Caco-2 (cell line): ENCODE measurements at places on chromosomes 2 and 18. TPM values are rescaled to one million over a fixed set of nuclear protein-coding genes. Genes with fewer than 3 reads are reported as not detected.

- no peak overlapping the region for H3K4me3 ChIP-seq
- peaks cover 25% of the 10 kb centered on the region; the same call in 1 of the 2 replicates for H3K4me1 ChIP-seq
- no peak overlapping the region for H3K27ac ChIP-seq
- no peaks in the 10 kb centered on the region for H3K36me3 ChIP-seq
- no peak for DNase-seq
- no peaks in the 10 kb centered on the region for H3K27me3 ChIP-seq
Observed at GRCh38 chr2:42116195-42117181, 52.7 kb upstream of the EML4 start.

DNA sequence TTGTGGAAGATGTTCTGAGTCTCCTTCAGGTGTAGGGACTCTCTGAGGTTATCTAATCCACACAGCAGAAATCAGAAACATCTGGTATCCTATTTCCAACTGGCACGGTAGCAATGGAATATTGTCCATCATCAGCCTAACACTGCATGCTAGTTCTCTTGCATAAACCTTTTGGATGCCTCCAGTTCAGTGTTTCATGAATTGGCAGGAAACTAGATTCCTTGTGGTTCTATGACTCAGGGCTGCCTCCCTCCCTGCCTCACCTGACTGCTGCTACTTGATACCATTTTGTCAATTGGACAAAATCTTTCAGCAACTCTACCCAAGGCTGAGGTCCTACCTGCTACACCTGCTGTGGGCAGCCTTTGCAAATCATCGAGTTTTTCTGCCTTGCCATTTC is 130.9 kb downstream of the TPGS2 start:
- no peak for DNase-seq
- H3K36me3 ChIP-seq: no peaks in the 10 kb centered on the region
- no peak overlapping the region for H3K27ac ChIP-seq

DNA sequence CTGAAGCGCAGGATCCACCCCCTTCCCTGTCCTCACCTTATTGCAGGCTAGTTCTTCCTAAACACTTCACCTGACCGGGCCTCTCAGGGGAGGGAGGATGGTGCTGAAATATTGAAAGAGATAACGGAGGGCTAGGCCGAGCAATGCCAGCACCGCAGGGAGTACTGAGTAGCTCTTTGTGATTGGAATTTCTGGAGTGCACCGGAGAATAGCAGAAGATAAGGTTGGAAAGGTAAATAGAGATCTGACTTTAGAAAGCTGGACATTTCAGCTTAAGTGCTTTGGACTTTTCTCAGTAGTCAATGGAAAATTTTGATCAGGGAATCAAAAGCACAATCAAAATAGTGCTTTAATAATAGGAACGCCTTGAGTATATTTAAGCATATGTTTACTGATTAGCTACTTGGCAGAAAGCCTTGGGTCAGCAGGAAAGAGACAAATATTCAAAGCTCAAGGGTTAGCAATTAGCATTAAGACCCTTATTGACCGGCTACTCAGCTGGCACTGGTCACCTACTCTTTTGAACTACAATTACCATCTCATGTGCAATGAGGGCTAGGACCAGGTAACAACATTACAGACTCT is 142.9 kb upstream of the NDUFV2 start:
- peaks cover 81% of the 10 kb centered on the region for H3K4me1 ChIP-seq
- peak overlapping the region; percentile 74 for H3K27ac ChIP-seq
- no peaks in the 10 kb centered on the region for H3K27me3 ChIP-seq
- no peak overlapping the region for H3K4me3 ChIP-seq

GRCh38 chr2:86364894-86365293 is 27.5 kb upstream of the REEP1 start:
- DNase-seq: no peak
- H3K4me1 ChIP-seq: no peaks in the 10 kb centered on the region
- H3K4me3 ChIP-seq: no peak overlapping the region
- no peaks in the 10 kb centered on the region for H3K27me3 ChIP-seq
- H3K36me3 ChIP-seq: no peaks in the 10 kb centered on the region

SLC11A1 gene
- total RNA-seq: 0.12 and 0.32 TPM in 2 replicates

MC4R gene
- total RNA-seq: not detected in 2 replicates
